Renal cortical epithelial cell (primary cell): ENCODE measurements at places on chromosomes 13 and 19. TPM values are rescaled to one million over a fixed set of nuclear protein-coding genes. Genes with fewer than 3 reads are reported as not detected.

DNA sequence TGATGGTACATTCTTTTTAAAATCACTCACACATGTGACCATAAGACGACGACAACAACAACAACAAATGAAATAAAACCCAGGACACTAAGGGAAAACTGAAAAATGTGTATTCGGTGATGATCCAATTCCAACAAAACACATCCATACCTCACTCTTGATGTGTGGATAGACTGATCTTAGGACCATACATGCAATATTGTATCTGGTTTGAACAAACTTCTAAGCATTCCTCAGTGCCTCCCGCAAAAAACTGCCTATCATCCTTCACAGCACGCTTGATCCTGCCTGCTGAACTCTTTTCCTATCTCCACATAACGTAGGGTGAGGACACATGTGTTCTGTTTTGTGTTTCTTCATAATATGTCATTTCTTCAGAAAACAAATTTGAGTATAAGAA lies 415.2 kb downstream of the KCTD12 start:
- no peak for DNase-seq

GRCh38 chr19:15108845-15109767 lies 1.9 kb downstream of the SYDE1 start:
- DNase-seq: no peak

DNA sequence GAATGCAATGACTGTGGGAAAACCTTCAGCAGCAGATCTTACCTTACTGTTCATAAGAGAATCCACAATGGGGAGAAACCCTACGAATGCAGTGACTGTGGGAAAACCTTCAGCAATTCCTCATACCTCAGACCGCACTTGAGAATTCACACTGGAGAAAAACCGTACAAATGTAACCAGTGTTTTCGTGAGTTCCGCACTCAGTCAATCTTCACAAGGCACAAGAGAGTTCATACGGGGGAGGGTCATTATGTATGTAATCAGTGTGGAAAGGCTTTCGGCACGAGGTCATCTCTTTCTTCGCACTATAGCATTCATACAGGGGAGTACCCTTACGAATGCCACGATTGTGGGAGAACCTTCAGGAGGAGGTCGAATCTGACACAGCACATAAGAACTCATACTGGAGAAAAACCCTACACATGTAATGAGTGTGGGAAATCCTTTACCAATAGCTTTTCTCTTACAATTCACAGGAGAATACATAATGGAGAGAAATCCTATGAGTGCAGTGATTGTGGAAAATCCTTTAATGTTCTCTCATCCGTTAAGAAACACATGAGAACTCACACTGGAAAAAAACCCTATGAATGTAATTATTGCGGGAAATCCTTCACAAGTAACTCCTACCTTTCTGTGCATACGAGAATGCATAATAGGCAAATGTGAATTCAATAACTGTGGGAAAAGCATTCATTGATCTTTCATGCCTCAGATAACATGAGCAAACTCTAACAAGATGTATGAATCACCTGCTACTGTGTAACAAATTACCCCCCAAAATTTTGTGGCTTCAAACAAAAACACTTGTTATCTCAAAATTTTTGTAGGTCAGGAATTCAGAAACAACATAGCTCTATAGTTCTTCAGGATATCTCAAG lies 13.8 kb downstream of the ZNF557 start:
- peak; percentile 33 for DNase-seq

DNA sequence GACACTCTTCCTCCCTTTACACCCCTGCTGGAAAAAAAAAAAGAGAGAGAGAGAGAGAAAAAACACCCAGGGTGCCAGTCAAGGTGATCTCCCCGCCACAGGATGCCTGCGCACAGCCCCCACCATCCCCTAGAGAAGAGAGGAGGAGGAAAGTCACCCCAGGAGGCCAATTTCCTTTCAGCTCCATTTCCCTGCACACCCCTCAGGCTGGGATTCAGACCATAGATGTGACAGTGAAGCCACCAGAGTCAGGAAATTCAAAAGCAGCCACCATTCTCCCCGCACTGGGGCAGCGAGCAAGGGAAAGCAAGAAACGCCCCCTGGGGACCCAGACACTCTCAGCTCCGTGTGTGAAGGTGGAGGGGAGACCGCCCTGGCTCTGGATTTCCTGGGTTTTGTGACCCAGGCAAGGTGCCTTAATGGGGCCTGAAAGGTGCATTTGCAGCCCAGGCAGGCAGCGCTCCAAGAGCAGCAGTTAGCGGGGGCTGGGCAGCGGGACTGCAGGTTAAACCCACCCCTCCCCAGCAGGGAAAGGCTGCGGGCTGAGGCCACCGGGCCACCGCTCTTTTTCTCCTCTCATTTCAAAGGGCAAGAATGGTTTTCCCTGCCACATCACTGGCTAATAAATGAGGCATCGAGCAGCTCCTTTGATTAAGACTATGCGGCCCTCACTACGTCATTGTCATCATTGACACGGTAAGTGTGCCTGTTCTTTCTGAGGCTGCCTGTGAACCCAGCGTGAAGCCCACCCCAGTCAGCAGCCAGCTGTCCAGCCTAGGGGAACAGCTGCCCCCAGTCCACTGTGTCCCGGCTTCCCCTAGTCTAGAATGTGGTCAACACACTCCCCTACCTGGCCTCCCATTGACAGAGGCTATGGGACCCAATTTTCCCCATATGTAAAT lies 83.8 kb upstream of the TM9SF2 start:
- DNase-seq: no peak

DNA sequence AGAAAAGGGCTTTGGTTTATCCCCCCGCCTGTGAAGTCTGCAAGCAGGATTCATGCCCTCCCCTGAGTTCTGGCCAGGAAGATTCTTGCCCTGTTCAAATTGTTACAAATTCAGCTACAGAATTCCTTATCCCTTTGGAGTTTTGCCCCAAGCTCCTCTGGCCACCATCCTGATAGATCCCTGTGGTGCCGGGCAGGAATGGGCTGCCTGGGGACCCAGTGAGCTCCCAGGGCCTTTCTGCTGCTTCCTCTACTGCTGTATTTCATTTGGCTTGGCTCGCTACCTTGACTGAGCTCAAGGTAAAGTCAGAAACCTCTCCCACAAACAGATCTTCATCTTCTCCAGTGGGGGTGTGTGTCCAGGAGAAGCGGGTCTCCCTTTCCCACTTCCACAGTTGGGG lies 194.6 kb upstream of the NBEA start:
- DNase-seq: no peak

CYP2F1 gene
- total RNA-seq: not detected in 2 replicates

SPACA4 gene
- not detected in 2 replicates for total RNA-seq
